ENCODE measurements at places on chromosomes 16 and 17. TPM values are rescaled to one million over a fixed set of nuclear protein-coding genes. Genes with fewer than 3 reads are reported as not detected.

DNA sequence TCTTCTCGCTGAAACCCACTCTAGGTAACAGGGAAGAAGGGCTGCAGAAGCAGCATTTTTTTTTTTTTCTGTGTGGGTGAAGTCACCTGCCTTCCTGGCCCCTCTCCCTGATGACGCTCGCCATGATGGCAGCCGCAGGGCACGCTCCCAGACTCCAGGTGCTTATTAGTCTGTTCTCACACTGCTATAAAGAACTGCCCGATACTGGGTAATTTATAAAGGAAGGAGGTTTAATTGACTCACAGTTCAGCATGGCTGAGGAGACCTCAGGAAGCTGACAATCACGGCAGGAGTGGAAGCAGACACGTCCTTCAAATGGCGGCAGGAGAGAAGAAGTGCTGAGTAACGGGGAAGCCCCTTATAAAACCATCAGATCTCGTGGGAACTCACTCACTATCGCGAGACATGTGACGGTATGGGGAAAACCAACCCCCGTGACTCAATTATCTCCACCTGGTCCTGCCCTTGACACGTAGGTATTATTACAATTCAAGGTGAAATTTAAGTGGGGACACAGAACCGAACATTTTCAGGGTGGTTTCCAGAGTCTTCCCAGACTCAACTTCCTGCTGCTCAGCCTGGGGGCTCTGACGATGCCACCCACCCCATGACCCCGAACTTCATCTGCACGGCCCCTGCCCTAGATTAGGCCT is 34.9 kb upstream of the NLRP1 start:
- DNase-seq, result no peak

DNA sequence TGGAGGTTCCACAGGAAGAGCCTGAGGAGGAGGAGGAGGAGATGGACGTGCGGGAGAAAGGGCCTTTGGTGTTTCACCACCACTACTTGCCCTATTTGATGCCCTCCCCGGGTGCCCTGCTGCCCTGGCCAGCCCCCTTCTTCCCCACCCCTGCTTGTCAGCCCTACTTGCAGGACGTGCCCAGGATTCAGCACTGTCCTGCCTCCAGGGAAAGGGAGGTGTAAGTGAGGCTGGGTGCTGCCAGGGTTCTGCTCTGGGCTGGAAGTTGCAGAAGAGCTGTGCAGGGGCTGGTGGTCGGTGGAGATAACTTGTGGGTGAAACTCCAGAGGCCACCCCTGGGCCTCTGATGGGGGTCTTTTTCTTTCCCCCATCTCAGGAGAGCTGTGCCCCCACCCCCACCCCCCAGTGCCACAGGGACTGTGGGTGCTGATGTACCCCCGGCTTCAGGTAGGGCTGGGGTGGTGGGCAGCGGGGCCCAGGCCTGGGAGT is 3.0 kb downstream of the PRR29 start:
- DNase-seq, result no peak

- no peak for DNase-seq
These were observed 20.9 kb downstream of the CCDC182 start for GRCh38 chr17:57724026-57724728.

DNA sequence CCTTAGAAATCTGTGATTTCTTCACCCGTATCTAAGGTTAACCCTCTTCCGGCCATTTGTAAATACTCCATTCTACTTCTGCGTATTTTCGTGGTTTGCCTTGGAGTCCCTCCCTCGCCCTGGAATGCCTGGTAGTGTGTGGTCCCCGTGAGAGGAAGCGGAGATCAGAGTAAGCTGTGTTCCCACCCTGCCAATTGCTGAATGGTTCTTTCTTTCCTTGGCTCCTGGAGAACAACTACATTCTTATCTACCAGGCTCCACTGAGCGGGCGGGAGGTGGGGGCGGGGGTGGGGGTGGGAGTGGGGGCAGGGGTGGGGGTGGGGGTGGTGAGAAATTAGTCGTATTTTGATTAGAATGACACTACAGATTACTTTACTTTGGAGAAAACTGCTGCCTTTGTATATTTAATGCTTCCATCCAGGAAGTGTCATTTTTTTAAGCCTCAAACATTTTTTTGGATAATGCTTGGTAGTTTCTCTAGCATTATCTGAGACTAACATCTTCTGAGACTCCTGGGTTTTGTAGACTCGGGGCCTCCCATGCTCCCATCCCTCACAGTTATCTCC is 20.9 kb upstream of the FASN start:
- peak; percentile 64 for DNase-seq

GRCh38 chr16:88631384-88631783 is 7.0 kb upstream of the IL17C start:
- no peak for DNase-seq

GRCh38 chr17:6641247-6641863 is 495 bp downstream of the TXNDC17 start:
- no peak for DNase-seq

GRCh38 chr16:89506113-89506504 is 2.1 kb upstream of the SPG7 start:
- DNase-seq, result no peak

DNA sequence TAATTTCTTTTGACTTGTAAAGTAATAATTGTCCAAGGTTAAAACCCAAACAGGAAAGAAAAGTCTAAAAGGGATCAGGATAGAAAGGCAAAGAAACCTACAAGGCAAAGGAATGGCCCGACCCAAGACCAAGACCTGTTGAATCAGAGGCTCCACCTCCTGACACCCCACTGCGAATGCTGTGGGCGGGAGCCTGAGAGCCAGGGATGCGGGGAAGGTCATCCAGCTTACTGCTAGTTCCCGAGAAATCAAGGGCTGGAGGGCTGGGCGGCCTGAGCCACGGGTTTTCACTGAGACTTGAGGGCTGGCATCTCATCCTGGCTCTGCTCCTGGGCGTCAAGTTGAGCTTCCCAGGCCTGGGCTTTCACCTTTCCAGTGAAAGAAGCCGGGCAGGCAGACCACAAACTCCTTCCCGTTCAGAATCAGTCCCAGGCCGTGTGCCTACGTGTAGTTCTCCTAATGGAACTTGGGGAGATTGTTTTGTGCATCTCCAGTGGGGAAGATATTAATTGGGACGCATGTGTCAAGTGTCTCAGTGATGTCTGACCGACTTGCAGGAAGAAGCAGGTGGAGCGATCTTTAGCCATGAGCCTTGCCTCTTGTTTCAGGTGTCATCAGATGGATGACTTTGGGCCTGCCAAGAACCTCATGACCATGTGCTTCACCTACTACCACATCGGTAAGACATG is 36.9 kb downstream of the CIBAR2 start:
- DNase-seq, result no peak

GRCh38 chr17:55062921-55063320 is 94.4 kb downstream of the STXBP4 start:
- DNase-seq, result no peak

KRTAP3-1 gene
- polyA plus RNA-seq, result not detected

ZFPM1 gene
- 7.1 TPM for polyA plus RNA-seq

FOXL1 gene
- polyA plus RNA-seq, result 3.1 TPM

GINS2 gene
- 12.0 TPM for polyA plus RNA-seq
